ENCODE measurements at places on chromosomes 3 and 15.

DNA sequence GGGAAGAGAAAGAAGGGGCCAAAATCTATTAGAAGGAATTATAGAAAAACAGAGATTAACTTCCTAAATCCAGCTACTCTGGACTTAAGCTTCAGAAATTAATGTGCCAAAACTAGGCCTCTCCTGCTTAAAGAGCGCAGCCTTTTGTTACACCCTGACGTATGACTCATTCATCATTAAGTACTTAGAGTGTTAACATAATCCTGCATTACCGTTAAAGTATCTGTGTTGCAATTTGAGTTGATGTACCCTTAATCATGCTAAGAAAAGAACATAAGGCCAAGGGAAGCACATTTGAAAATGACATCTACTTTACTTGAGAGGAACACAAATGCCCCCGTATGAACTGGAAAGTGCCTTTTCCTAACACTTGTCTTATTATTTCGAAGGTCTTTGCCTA, 7.9 kb downstream of the HTR3D start:
- no peak for DNase-seq

DNA sequence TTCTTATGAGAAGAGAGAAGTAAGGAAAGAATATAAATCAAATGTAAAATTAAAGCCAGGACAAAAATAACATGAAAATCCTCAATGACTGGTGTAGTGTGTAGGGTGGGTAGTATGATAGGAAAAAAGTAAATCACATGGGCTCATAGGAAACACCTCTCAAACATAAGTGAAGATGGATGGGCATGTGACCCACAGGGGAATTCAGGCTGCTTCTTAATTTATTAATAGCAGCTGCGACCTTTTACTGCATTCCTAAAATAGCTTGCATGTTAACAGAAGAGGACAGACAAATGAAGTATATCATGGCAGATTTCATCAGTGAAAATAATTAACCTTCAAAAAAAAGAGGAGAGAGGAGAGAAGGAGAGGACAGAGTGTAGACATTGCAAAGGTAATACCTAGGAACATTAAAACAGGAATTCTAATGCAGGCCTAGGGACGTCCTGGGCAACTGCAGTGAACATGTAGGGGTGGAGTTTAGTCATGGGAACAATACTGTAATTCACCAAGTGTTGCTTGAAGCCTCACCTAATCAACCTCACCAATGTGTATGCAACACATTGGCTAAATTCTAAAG, 132.9 kb downstream of the KCNMB2 start:
- DNase-seq, result no peak

DNA sequence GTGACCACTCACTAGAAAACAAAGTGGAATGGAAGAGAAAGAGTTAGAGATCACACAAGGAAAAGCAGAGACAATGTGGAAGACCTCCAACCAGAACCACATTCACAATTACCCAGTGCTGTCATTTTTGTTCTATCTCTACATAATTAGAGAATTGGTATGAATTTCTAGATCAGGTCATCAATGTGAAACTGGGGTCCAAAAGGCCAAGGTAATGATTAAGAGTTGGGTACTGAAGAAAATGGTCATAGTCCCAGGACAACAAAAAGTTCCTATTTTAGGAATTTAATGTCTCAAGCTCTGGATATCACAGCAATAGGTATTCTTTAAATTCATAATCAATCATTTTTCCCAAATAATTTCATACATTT, 84.7 kb upstream of the PPIB start:
- DNase-seq, result no peak

DNA sequence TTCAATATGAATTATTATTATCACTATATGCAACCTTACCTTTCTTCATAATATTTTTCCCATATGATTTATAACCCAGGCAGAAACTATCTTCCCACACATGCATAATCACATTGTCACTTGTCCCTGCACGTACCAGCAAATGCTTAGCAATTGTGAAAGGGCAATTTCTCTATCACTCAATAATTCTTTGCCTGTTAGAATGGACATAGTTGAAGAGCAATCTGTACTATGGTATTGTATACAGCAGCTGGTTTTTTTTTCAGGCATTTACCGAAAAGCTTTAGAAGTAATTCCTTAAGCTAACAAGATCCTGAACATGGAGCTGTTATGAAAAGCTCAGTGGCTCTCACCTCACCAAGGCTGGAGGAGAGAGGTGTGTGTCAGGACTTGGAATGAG, 999.5 kb downstream of the TUSC7 start:
- no peak for DNase-seq

GRCh38 chr3:129045675-129046036, 14.9 kb upstream of the GP9 start:
- DNase-seq, result no peak

- no peak for DNase-seq
These were observed 2.3 kb downstream of the DUT start for GRCh38 chr15:48333540-48333939.

DNA sequence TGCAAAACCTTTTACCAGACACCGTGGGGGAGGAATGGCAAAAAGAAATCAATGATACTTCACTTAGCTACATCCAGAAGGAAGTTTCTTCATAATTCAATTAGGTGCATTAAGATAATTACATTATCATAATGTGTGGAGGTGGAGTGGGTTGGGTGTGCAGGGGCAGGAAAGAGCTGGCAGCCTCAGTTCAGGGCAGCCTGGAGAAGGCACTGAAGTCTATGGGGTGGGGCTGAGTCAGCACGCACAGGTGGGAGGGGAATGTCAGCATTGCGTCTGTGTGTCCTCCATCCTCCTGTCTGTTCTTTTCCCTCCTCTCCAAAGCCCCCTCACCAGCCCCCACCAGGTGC, 278.8 kb downstream of the GABRG3 start:
- no peak for DNase-seq

DNA sequence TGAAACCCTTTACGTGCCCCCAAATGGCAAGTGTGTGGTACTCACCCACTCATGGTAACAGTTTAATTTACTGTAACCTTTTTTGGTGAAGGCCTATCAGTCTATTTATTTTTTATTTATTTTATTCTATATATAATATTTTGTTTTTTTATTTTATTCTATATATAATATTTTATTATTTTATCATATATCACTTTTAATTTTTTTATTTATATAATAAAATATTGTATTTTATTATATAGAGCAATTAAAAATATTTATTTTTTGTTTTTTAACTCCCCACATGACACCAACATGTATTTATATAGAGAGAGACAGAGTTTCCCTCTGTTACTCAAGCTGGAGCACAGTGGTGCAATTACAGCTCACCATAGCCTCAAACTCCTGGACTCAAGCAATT, 41.4 kb downstream of the SLC28A1 start:
- no peak for DNase-seq

DNA sequence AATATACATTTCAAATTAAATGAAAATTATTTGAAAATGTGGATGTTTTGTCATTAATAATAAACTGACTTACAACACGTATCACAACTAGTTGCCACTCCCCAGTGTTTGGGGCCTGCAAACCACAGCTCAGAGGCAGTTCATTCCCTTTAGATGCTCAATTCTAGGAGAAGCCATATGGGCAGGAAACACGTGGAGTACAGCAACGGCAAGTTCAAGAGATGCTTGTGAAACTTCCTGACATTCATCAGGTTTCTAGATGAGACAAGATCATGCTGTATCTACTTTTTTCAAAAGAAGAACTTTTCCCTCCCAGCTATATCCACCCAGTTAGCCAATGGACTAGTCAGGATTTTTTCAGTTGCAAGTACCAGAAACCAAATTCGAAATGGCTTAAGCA, 17.6 kb upstream of the PLA2G4D start:
- DNase-seq, result no peak

GRCh38 chr3:143222505-143222904, 102.9 kb downstream of the CHST2 start:
- no peak for DNase-seq

- no peak for DNase-seq
These were observed 79.8 kb upstream of the SLC6A1 start for GRCh38 chr3:10912786-10913185.

GRCh38 chr3:68706536-68706935, 225.8 kb downstream of the TAFA4 start:
- DNase-seq, result no peak

GRCh38 chr3:11818033-11818432, 28.7 kb downstream of the TAMM41 start:
- no peak for DNase-seq

- DNase-seq, result peak; percentile 38
These were observed 100.8 kb downstream of the STAC start for GRCh38 chr3:36480911-36481648.

GRCh38 chr3:86837871-86838270, 153.1 kb downstream of the VGLL3 start:
- no peak for DNase-seq

DNA sequence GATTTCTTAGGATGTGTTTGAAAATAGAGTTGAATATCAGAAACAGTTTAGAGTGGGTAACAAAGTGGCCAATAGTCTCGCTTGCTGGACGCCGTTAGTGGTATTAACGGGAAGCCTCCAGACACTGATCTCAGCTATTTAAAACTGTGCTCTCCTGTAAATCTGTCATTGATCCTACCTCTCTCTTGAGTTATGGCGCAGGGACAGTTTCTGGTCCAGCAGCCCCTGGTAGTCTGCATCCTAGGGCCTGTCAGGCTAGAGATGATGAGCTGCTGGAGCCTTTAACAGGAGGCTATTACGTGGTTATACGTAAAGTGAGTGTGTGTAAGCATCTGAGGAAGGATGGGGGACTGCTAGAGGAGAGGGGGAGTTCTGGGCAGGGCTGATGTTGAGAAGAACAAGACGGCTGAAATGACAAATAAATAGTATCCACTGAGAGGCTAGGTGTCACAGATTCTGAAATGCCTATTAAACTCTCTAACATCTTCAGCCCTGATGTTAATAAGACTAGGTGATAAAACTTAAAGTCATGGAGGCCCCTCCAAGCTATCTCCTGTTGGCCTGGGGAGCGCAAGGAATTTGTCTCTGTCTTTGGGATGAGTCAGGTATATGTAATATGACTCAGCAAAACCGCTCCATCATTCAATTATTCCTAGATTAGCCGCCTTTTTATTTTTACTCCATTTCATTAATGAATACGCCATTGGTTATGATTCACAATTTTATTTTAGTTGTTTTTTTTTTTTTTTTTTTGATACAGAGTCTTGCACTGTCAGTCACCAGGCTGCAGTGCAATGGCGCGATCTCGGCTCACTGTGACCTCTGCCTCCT, 155.7 kb downstream of the GREM1 start:
- no peak for DNase-seq

DNA sequence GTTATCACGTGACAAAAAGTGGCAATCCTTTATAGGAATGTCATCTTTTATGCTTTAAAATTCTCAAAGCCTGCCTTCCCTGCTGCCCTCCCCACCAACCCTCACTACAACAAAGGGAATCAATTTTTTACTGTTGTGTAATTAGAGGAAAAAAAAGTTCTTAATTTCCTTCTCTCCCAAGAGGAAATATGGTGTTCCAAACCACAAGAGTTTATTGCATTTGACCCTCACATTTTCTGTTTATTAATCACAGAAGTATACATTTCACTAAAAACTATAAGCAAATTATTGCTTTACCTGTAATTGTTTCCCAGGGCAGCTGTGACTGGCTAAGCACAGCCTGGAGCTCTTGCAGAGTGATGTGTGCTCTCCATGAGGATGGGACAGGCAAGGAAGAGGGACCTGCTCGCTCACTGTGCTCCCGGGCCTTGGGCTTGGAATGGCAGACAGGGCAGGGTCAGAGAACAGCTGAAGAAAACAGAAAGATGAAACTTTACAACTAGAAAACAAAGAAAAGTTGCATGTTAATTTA, 31.3 kb upstream of the ATP10A start:
- no peak for DNase-seq

DNA sequence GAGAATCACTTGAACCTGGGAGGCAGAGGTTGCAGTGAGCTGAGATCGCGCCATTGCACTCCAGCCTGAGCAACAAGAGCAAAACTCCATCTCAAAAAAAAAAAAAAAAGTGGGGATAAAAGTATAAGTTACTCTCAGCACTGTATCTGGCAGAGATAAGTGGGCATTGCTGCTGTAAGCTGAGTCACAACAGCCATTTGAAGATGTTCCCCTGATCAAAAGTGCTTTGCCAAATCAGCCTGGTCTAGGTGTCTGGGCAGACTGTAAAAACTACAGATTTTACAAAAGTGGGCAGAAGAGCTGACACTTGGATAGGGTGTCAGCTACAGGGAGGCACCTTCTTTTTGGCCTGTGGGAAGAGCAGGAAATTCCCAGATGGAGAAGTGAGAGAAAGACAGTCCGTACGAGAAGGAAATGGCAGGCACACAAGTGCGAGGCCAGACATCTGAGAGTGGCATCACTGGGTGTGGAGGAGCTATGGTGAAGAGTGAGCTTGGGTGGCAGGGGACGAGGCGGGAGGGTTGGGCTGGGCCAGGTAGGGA, 78.5 kb downstream of the TRAK1 start:
- no peak for DNase-seq

DNA sequence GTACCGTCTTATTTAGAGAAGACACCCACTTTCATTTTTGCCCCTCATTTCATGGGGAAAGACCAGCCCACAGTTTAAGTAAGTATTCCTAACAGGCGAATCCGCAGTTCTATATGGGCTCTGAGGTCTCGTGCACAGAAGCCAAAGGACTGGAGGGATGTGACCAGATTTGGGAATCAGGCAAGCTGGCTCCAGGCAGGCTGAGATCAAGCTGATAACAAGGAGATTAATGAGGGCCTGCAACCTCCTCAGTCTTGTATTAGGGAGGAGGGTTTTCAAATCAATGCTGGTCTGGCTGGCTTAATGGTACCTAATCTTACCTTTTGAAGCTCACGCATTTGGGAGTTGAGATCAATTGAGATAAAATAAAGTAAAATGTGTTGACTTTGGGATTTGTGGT, 15.3 kb downstream of the ST8SIA2 start:
- no peak for DNase-seq

GRCh38 chr15:52783929-52784798, 6.0 kb downstream of the ONECUT1 start:
- DNase-seq, result no peak

GRCh38 chr15:87977907-87978306, 278.6 kb downstream of the NTRK3 start:
- no peak for DNase-seq
